NCI-H187 (cell line): ENCODE measurements at places on chromosomes 12 and 14.

GRCh38 chr12:49253033-49253623, 11.8 kb upstream of the TUBA1C start:
- DNase-seq: no peak

DNA sequence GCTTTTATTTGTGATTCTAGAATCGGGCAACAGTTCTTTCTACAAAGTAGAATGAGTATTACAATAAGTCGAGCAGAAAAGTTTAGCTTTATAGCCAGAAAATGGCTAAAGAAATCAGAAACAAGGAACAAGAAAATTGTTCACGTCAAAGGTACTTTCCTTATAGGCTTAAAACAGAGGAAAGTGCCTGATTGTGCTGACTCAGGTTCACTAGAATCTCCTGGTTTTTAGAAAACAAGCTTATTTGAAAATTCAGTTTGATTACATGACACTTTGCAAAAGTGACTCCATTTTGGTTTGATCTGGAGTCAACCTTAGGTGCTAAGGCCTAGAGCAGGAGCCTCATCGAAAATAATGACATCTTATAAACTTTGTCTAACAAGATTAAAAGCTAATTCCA, 564.7 kb upstream of the FLRT2 start:
- no peak for DNase-seq

GRCh38 chr12:3055704-3056467, 21.3 kb upstream of the TSPAN9 start:
- no peak for DNase-seq

GRCh38 chr12:91361864-91362263, 179.2 kb upstream of the DCN start:
- no peak for DNase-seq

DNA sequence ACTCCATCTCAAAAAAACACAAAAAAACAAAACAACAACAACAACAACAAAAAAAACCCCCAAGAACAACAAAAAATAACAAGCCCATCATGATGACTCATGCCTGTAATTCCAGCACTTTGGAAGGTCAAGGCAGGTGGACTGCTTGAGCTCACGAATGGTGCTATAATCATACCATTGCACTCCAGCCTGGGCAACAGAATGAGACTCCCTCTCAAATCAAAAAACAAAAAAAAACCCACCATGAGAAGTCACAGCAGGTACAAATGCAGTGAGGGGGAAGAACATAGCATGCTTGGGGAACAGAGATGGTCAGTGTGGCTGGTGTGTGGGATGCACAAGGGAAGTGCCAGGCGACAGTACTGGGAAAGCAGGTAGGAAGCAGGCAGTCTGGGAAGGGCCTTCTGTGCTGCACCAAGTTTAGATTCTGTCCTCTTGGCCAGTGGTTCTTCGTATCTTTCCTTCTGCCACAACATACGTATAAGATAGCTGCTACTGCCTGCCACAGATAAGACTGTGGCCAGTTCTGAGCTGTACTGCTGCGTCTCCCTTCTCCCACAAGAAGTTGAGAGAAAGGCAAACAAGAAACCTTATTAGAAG, 28.0 kb downstream of the ATG14 start:
- no peak for DNase-seq
